Aorta (tissue), 5 donors: ENCODE measurements at places on chromosomes 16 and 17. TPM values are rescaled to one million over a fixed set of nuclear protein-coding genes. Genes with fewer than 3 reads are reported as not detected.

GRCh38 chr16:631808-632358, 1.1 kb downstream of the WFIKKN1 start:
- no peak for DNase-seq
- no peaks in the 10 kb centered on the region for H3K36me3 ChIP-seq
- H3K27me3 ChIP-seq = no peaks in the 10 kb centered on the region
- H3K4me1 ChIP-seq = no peaks in the 10 kb centered on the region
- no peak overlapping the region for H3K4me3 ChIP-seq

DNA sequence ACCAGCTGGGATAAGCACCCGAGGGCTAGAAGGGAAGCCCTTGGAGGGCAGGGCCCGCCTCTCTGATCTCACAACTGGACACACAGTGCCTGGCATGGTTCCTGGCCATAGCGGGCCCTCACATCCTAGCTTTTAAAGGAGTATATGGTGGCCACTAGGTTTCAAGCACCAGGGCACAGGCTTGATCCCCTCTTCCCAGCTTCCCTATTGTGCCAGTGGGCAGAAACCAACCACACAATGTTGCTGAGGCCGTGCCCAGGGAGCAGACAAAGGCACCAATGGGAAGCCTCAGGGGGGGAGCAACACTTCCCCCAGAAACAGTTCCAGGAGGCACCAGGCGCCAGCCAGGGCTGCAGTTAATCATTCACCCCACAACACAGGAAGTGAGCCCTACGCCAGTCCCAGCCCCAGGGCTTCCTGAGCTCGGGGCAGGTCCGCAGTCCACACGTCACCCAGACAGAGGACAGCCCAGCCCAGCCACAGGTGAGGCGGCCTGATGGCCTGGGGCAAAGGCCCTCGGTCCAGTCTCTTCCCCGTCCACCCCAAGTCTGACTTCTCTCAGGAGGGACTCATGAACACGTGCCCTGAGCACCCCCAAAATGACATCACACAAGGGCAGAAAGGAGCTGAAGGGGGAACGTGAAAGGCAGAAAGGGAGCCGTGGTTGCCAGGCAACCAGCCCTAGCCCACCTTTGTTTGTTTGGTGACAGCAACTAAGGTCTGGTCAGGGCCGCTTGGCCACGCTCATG, 12.8 kb downstream of the SMIM5 start:
- H3K27me3 ChIP-seq = no peaks in the 10 kb centered on the region
- H3K36me3 ChIP-seq = no peaks in the 10 kb centered on the region
- H3K4me3 ChIP-seq = no peak overlapping the region
- peak; percentile 68 for DNase-seq

- H3K4me3 ChIP-seq = no peak overlapping the region
- no peak for DNase-seq
- H3K27ac ChIP-seq = no peak overlapping the region
- no peaks in the 10 kb centered on the region for H3K36me3 ChIP-seq
Measured at GRCh38 chr17:34853924-34854323, 107.3 kb downstream of the CCT6B start.

- no peaks in the 10 kb centered on the region for H3K27me3 ChIP-seq
- DNase-seq = no peak
- H3K36me3 ChIP-seq = no peaks in the 10 kb centered on the region
- no peaks in the 10 kb centered on the region for H3K4me1 ChIP-seq
- no peak overlapping the region for H3K27ac ChIP-seq
Measured at GRCh38 chr17:76844846-76845245, 23.4 kb upstream of the MGAT5B start.

DNA sequence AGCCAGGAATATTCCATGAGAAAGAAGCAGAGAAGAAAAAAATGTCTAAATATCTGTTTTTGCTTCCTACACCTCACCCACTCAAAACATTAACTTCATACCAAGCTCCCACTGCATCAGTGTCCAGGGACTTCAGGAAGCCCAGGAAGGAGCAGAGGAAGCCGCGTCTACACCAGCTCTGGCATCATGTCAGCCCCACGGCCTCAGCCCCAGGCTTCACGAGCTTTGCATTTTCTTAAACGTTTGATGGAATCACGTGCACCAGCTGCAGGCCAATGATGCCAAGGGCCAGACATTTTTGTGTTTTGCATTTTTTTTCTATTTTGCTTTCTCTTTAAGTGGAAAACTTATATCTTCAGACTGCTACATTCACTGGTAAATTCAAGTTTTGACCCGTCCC, 48.6 kb downstream of the CDRT4 start:
- H3K4me1 ChIP-seq = no peaks in the 10 kb centered on the region
- H3K36me3 ChIP-seq = no peaks in the 10 kb centered on the region
- no peak overlapping the region for H3K4me3 ChIP-seq
- no peak overlapping the region for H3K27ac ChIP-seq

DNA sequence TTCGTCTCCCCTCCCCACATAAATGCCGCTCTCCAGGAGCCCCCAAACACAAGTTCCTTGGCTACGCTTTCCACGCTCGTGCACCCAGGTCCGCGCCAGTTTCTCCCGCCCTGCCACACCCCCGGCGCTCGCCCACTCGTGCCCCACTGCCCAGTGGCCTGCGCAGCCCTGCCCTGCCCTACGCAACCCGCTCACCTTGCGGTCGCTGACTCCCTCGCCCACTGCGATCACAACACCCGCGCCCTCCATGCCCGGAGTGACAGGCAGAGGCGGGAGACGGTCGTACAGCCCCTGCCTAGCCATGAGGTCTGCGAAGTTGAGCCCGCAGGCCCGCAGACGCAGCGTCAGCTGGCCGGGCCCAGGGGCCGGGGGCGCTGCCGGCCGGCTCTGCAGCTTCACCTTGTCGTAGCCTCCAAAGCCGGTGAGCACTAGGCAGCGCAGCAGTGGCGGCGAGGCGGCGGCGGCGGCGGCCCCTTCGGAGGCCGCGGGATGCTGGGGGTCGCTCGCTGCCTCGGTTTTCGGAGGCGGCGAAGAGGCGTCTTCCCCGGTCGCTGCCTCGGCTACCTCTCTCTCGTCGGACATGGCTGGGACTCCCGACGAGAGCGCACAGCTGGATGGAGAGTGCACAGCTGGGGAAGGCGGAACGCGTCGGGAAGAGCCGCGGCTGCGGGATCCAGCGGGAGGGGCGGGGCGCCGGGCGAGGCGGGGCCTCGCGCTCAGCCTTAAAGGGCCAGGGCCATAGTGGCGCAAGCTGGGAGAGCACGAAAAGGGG, at the start of gene VAT1:
Gene VAT1 (minus strand): TSS at position 645 of the 772 bp plus-strand sequence. CDS start 63 bp downstream, at position 582.
- no peaks in the 10 kb centered on the region for H3K27me3 ChIP-seq
- peak; percentile 94 for DNase-seq

- no peaks in the 10 kb centered on the region for H3K36me3 ChIP-seq
- peak; percentile 29 for DNase-seq
- H3K27me3 ChIP-seq = no peaks in the 10 kb centered on the region
- no peaks in the 10 kb centered on the region for H3K4me1 ChIP-seq
- no peak overlapping the region for H3K27ac ChIP-seq
Measured at GRCh38 chr17:17499402-17500145, 3.4 kb upstream of the RASD1 start.

- H3K4me1 ChIP-seq = no peaks in the 10 kb centered on the region
- DNase-seq = no peak
- no peak overlapping the region for H3K4me3 ChIP-seq
- no peak overlapping the region for H3K27ac ChIP-seq
- H3K27me3 ChIP-seq = no peaks in the 10 kb centered on the region
Measured at GRCh38 chr17:68495081-68495480, 17.1 kb upstream of the PRKAR1A start.

GRCh38 chr16:5649762-5650743, 552.5 kb upstream of the EEF2KMT start:
- H3K27ac ChIP-seq = no peak overlapping the region
- H3K4me3 ChIP-seq = no peak overlapping the region
- DNase-seq = no peak
- H3K36me3 ChIP-seq = no peaks in the 10 kb centered on the region

GRCh38 chr17:74832421-74832820, 27.3 kb downstream of the GRIN2C start:
- no peaks in the 10 kb centered on the region for H3K36me3 ChIP-seq
- no peaks in the 10 kb centered on the region for H3K27me3 ChIP-seq
- DNase-seq = no peak
- H3K4me1 ChIP-seq = no peaks in the 10 kb centered on the region

- H3K4me3 ChIP-seq = no peak overlapping the region
- no peak overlapping the region for H3K27ac ChIP-seq
- H3K4me1 ChIP-seq = no peaks in the 10 kb centered on the region
- H3K27me3 ChIP-seq = no peaks in the 10 kb centered on the region
- no peaks in the 10 kb centered on the region for H3K36me3 ChIP-seq
Measured at GRCh38 chr16:66057057-66057456, 309.4 kb upstream of the CDH5 start.

DNA sequence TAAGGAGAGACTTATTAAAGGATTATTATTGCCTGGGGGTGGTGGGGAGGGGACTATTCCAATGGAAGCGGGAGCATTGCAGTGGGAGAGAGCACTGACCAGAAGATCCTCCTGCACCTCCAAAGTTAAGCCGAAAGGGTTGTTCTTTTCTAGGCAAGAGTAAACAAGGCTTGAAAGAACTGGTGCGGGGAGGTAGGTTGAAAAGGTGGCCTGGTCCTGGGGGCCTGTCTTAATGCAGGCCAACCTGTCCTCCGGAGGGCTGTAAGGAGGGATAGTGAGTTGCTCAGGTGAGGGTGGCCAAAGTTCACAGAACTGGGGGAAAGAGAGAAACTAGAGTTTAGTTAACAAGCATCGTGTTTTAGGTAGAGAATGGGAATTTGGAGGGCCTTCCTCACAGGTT, 65.3 kb downstream of the RAB11FIP4 start:
- no peaks in the 10 kb centered on the region for H3K27me3 ChIP-seq
- no peak for DNase-seq
- no peaks in the 10 kb centered on the region for H3K4me1 ChIP-seq
- H3K27ac ChIP-seq = no peak overlapping the region
- H3K4me3 ChIP-seq = no peak overlapping the region

- no peak overlapping the region for H3K27ac ChIP-seq
- no peaks in the 10 kb centered on the region for H3K27me3 ChIP-seq
- H3K4me1 ChIP-seq = no peaks in the 10 kb centered on the region
- no peak for DNase-seq
- no peaks in the 10 kb centered on the region for H3K36me3 ChIP-seq
Measured at GRCh38 chr16:10610499-10611184, 30.2 kb upstream of the EMP2 start.

- H3K4me3 ChIP-seq = no peak overlapping the region
- no peaks in the 10 kb centered on the region for H3K36me3 ChIP-seq
- H3K4me1 ChIP-seq = no peaks in the 10 kb centered on the region
- H3K27me3 ChIP-seq = no peaks in the 10 kb centered on the region
Measured at GRCh38 chr17:8910969-8911604, 43.6 kb upstream of the PIK3R6 start.

DNA sequence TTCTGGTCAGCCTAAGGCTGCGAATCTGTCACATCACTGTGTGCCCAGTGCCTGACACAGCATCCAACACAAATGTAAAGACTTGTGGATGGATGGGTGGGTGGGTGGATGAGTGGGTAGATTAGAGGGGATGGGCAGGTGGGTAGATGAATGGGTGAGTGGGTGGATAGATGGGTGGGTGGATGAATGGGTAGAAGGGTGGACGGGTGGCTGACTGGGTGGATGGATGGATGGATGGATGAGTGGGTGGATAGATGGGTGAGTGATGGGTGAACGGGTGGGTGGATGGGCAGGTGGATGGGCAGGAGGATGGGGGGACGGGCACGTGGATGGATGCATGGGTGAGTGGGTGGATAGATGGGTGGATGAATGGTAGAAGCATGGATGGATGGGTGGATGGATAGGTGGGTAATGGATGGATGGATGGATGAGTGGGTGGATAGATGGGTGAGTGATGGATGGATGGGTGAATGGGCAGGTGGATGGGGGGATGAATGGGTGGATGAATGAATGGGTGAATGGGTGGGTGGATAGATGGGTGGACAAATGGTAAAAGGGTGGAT, 31.1 kb upstream of the ZFPM1 start:
- H3K4me3 ChIP-seq = no peak overlapping the region
- no peak overlapping the region for H3K27ac ChIP-seq
- no peak for DNase-seq

- H3K36me3 ChIP-seq = no peaks in the 10 kb centered on the region
- H3K4me1 ChIP-seq = no peaks in the 10 kb centered on the region
- no peak overlapping the region for H3K27ac ChIP-seq
- no peak for DNase-seq
- no peaks in the 10 kb centered on the region for H3K27me3 ChIP-seq
Measured at GRCh38 chr16:49179714-49180330, 101.8 kb downstream of the CBLN1 start.

DNA sequence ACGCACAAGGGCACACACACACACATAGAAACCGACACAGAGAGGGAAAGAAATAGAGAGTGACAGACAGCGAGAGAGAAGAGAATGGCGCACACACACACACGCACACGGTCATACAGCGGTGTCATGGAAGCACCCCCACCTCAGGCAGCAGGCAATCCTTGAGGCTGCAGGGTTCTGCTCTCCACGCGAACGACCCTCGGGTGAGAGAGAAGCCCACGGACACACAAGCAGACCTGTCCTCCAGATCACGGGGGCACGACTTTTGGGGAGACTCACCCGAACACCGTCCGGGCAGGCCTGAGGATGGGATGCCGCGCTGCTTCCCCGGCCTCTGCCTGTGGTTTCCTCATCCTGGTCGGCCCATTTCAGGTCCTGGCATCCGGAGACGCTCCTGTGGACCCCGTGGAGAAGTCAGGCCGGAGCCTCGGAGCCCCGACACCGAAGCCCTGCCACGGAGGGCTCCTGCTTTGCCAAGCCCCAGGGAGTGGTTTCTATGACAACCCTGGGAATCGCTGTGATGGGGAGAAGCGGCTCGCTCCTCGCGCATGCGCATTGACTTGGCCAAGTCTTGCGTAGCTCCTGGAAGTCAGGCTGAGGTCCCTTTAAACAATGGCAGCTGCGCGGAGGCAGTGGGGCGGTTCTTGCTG, 118.2 kb upstream of the KCNJ18 start:
- no peak overlapping the region for H3K27ac ChIP-seq
- H3K4me3 ChIP-seq = peak overlapping the region; percentile 52
- H3K36me3 ChIP-seq = no peaks in the 10 kb centered on the region
- no peaks in the 10 kb centered on the region for H3K27me3 ChIP-seq
- DNase-seq = peak; percentile 90
- H3K4me1 ChIP-seq = no peaks in the 10 kb centered on the region

GRCh38 chr17:77269696-77270681, 129.2 kb downstream of the SEC14L1 start:
- no peak overlapping the region for H3K27ac ChIP-seq
- H3K27me3 ChIP-seq = no peaks in the 10 kb centered on the region
- no peaks in the 10 kb centered on the region for H3K36me3 ChIP-seq
- DNase-seq = no peak

GRCh38 chr16:35311475-35311874, 1852.1 kb downstream of the TP53TG3F start:
- no peak overlapping the region for H3K27ac ChIP-seq
- no peak overlapping the region for H3K4me3 ChIP-seq
- H3K4me1 ChIP-seq = no peaks in the 10 kb centered on the region
- no peaks in the 10 kb centered on the region for H3K36me3 ChIP-seq
- no peak for DNase-seq
- no peaks in the 10 kb centered on the region for H3K27me3 ChIP-seq

The TAT gene
- total RNA-seq = not detected

The TMEM235 gene
- not detected for total RNA-seq

The MIEF2 gene
- total RNA-seq = 13.1 TPM

The MBTPS1 gene
- total RNA-seq = 75.0 TPM

The CACNB1 gene
- total RNA-seq = 29.6 TPM

The SMIM36 gene
- total RNA-seq = not detected

The KRTAP2-3 gene
- total RNA-seq = not detected

The DYNC1LI2 gene
- 166 TPM for total RNA-seq

The CTRB2 gene
- 11.6 TPM for total RNA-seq

The KRTAP2-1 gene
- total RNA-seq = not detected
